ENCODE measurements at places on chromosomes 3 and 15.

DNA sequence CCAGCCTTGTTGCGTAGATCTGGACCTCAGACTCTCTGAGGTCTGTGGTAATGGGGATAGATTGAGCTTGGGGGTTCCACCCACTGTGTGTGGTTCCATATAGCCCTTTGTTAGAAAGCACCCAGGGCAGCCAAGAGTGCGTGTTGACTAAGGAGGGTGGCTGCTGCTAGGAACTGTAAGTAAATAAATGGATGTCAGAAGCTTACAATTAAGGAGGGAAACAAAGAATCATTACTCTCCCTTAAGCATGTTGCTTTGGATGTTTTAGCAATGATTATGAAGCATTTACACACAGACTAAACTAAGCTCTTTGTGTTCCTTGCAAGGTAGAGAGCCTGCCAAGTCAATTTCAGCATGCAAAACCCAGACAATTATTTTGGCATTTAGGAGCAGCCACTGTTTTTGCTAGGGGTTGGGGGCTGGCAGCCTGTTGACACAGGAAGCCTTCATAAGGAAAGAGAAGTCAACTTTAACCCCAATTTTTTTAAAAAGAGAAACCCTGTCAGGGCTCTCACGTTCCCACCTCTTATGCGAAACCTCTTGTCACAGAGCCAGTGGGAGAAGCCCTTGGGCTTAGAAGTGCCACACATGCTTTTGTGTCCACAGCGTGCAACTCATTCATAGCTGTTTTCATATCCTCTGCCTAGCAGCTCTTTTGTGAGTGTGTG, 127.8 kb downstream of the CMSS1 start:
- DNase-seq: no peak

- DNase-seq: no peak
Measured at GRCh38 chr3:172622916-172623700, 87.8 kb downstream of the NCEH1 start.

- no peak for DNase-seq
Measured at GRCh38 chr3:149965278-149965677, 5.4 kb downstream of the PFN2 start.

DNA sequence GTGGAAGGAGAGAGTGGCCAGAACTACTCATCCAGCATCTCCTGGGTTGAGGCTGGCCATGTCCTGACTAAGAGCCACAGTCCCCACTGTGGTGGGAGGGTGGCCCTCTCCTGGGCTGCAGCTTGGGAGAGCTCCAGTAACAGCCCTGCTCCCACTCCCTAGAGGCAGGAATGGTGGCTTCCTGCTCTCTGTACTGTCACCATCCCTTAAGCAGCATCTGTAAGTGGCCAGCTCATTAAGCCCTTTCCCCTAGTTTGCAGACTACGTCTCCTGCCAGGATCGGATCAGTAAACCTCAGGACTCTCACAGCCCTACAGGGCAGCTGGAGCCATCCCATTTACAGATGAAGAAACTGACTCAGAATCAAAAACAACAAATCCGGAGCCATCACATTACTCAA, 30.5 kb downstream of the DNAJB8 start:
- DNase-seq: no peak

DNA sequence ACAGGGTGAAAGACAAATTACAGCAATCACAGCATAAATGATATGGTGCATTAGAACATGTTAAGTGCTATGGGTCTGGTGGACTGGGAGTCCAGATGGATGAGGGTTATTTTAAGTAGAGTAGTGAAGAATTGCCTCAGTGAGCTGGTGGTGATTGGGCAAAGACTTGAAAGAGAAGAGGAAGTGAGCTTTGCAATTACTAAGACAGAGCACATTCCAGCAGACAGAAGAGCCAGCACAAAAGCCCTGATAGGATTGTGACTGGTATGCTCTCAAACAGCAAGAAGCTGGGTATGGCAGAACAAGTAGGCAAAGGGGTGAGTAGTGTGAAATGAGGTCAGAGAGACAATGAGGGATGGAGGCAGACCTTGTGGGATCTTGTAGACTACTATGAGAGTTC, 2.1 kb upstream of the ACKR4 start:
- DNase-seq: no peak

- DNase-seq: no peak
Measured at GRCh38 chr3:128794067-128794768, 68.2 kb downstream of the RAB7A start.

- DNase-seq: no peak
Measured at GRCh38 chr3:69527498-69527897, 141.6 kb upstream of the FRMD4B start.

GRCh38 chr15:64507845-64508244, 47.5 kb downstream of the ZNF609 start:
- DNase-seq: no peak

DNA sequence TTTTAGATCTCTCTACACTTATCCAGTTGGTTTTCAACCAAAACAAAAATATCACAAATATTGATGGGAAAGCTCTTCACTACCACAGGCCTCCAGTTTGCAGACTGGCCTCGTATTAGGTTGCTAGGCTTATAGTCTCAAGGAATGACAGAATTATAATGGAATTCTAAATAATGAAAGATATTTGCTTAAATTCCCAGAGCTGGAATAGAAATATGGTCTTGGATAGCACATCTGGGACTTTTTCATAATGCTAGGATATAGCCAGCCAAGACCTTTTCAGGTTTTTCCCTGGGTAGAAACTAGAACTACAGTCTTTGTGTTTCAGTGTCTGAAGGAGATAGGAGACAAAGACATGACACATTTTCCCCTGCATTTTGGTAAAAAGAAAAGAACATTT, 121.9 kb upstream of the STAC start:
- DNase-seq: no peak

DNA sequence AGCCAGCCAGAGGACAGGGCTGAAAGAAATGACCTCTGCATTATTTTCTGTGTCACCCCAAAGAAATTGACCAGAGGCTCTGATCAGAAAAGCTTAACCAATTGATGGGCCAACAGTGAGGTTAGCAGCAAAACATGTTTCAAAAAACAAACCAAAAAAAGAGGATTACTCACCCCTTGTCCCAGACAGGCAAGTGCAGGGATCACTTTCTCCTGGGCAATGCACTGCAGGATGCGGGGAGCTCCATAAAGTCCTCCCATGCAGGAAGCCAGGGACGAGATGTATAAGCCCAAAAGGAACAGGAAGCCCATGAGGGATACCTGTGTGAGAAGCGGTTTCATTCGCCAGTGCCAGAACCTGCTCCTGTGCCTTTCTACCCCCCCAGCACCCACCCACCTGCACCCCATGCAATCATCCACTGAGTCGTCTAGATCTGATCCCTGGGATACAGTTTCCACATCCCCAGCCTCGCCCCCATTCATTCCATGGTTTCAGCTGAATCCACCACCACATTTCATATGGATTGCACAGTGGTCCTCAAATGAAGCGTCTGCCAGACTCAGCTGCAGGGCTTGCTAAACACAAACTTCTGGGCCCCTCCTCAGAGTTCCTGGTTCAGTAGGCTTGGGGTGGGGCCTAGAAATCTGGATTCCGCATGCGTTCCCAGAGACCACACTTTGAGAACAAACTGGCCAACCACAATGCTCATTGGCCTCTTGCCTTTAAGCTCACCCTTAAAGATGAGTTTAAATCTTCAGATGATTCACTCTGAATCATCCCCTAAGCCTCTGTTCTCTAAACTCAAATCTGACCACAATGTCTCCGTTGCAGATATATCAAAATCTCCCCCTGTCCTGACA, 54.4 kb upstream of the HEG1 start:
- no peak for DNase-seq

DNA sequence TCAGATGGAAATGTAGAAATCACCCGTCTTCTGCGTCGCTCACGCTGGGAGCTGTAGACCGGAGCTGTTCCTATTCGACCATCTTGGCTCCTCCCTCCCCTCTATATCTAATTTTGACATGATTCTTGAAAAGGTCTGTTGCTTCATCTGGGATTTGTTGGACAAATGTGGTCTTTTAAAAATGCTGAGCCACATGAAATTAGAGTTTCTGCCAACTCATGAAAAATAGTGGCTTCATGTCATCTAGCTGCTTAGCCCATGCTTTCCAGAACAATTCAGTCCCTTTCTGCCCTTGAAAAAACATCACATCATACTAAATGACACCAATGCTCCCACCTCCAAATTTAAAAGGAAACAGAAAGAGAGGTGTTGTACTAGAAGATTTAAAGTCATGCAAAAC, 148.6 kb upstream of the EIF1B start:
- no peak for DNase-seq

GRCh38 chr15:32649342-32649741, 7.8 kb downstream of the SCG5 start:
- DNase-seq: no peak

- no peak for DNase-seq
Measured at GRCh38 chr3:180142041-180142440, 105.3 kb upstream of the PEX5L start.

DNA sequence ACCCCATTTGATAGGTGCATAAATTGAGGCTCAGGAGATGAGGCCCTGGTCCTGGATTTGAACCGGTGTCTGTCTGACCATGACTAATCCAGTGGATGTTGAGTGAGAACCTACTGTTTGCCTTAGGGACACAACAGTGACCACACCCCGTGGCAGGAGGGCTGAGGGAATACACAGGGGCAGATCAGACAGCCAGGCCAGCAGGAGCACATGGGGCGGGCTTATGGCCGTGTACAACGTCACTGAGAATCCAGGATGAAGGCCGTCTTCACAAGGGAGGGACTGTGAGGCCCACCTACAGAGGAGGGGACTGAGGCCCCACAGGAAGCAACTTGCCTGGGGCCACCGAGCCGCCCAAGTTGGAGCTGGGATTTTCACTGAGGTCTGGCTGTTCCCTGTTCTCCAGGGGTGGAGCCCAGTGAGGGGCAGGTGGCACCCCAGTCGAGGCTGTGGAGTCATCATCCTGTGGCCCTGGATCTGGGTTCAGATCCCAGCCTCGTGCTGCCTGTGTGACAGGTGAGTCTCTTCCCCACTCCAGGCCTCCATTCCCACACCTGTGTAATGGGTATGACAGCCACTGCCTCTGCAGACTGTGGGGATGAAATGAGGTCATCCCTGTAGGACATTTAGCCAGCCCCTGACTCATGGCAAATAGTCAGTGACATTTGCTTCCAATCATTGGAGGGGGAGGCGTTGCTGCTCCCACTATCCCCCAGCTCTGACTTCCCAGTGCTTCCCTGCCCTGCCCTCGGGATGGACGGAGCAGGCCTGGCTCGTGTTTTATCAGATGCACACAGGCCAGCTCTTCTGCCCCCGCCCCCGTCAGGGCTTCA, 6.3 kb upstream of the PLXND1 start:
- no peak for DNase-seq

DNA sequence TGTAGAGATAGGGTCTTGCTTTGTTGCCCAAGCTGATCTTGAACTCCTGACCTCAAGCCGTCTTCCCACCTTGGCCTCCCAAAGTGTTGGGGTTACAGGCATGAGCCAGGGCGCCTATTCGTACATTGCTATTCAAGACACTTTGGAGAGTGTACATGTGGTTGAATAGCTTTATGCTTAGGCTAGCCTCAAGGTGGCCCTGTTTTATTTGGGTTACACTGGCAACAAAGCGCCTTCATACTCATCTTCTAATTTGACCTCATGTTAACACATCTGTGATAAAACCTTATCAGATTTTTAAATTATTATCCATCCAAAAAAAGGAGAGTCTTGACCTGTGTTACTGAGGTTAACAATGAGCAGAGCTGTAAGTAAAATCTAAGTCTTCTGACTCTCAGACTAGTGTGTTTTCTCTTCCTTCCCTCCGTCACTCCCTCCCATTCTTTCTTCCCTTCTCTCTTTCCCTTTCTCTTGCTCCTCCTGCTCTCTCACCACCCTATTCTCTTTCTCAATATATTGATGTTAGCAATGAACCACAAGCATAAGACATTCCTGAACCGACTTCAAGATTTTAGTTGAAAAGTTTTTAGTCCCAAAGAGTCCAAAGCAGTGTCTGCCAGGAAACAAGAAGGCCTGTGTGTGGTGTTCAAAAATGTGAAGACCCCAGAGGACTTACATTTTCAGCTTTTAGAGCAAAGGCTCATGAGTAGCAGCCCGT, 603.7 kb upstream of the CFAP20DC start:
- DNase-seq: no peak

DNA sequence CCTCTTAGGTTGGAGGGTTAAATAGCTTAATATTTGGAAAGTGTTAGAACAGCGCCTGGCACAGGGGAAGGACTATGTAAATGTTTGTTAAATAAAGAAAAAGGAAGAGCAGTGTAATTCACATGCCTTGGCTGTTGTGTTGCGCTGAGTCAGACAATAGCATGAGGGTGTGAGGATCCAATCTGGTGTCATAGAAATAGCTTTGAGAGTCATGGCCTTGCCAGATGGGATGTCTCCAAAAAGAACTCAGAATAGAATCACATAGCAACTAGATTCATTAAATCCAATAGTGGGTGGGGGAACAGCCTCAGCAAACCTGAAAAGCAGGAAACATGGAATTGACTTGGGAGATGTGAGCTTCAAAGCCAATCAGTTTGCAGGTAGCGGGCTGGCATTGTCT, 3.9 kb upstream of the RBSN start:
- DNase-seq: no peak

DNA sequence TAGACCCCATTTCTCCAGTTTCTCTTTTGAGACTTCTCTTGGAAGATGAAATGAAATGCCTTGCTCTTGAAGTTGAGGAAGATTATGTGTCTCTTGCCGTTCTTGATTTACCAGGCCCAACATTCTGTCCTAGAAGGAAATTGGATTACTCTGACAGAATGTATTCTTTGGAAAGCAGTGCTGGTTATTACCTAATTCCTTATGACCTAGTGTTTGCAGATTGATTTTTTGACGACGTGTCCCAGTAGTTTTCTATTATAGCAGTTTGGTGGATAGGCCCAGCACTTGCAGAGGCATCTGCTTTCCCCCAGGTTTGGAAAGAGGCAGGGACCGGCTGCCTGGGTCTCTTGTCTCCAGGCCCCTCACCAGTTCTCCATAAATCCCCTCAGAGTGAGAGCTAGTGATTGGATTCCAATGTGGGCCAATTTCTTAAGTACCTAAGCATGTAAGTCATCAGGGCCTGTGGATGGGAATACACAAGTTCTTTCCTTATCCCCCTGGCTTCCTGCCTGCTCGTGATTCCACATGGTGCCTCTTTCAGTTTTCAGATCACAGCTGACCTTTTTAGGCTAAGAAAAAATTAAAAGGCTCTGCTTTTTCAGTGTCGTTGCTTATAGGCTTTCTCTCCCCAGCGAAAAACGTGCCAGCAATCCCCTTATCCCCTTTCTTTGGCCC, 50.2 kb downstream of the EPHB3 start:
- no peak for DNase-seq

GRCh38 chr3:12303993-12304392, 15.1 kb downstream of the PPARG start:
- DNase-seq: no peak

Measured in activated T-helper 1 cell treated with anti-CD3 and anti-CD28 coated beads, Interleukin-2, amount 50 U/mL, for 16 hours (primary cell).